DMS 273 treated with DMSO at 0.1 percent for 48 hours (cell line): ENCODE measurements at places on chromosomes 7 and 10.
A peak's percentile ranks its signal among the peaks of the same experiment; 100 is the strongest.

- DNase-seq: no peak
These were observed 288.7 kb downstream of the LRMDA start for GRCh38 chr10:75720157-75720556.

DNA sequence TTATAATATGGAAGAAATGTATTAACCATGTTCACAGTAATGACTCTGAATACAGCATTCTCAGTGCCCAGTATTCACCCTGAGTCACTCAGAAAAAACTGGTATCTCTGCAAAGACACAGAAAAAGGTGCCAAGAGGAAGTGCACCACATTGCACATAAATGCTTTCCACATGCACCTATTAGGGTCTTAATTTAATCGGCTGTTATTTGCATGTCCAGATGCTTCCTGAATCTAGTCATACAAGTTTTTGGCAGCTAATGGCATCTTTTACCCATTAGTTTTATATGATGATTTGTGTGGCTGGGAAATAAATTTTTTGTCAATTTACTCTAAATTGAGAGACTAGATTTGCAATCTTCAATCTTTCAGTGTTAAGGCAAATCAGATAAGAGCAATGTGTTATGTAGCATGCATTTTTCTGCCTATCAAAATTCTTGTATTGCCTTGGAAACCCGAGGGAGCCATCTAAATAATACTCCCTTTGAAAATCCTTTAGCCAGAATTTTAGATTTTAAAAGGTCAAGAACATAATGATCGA is 58.2 kb downstream of the ZNF680 start:
- peak; percentile 15 for DNase-seq

- DNase-seq: no peak
These were observed 22.4 kb downstream of the PPP1R3C start for GRCh38 chr10:91610444-91610843.

GRCh38 chr7:116355424-116355765 is 144.1 kb upstream of the CAV2 start:
- no peak for DNase-seq

GRCh38 chr7:473211-473734 is 46.4 kb downstream of the PDGFA start:
- DNase-seq: no peak

GRCh38 chr7:79691074-79691473 is 237.6 kb upstream of the MAGI2 start:
- DNase-seq: no peak

- DNase-seq: no peak
These were observed 700.9 kb upstream of the ANKRD30A start for GRCh38 chr10:36424502-36424901.

GRCh38 chr10:60464659-60465058 is 75.0 kb upstream of the ANK3 start:
- no peak for DNase-seq

DNA sequence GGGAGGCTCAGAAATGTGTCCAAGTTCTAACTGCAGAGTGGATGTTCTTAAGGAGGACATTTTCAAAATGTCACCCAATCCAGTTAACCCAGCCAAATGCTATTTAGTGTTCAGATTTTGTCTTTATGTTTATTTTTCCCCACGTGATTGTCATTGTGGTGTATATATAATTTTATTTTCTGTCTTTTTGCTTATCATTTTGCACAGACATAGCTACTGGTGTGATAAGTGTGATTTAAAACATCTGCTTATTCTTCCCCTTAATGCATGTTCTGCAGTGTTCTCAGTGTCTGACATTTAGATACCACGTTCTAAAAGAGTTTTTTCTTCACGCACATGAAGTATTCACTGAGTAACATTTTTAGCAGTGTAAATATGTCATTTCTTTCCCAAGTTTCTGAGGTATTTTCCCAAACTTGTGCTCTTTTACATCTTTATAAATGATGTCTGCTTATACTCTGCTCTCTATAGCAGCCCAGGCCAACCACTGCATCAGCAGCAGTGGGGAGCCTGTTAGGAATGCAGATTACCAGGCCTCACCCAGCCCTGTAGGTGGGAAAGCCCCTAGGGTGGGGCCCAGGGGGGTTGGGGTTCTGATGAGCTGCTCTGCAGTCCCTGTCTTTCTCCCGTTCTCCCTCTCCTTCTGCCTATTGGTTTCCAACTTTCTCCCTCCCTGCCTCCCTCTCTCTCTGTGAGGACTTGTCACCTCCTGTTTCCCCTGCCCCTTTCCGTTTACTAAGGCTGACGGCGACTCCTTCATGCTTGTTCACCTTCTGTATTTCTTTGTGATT is 20.8 kb downstream of the ADCY1 start:
- DNase-seq: no peak

DNA sequence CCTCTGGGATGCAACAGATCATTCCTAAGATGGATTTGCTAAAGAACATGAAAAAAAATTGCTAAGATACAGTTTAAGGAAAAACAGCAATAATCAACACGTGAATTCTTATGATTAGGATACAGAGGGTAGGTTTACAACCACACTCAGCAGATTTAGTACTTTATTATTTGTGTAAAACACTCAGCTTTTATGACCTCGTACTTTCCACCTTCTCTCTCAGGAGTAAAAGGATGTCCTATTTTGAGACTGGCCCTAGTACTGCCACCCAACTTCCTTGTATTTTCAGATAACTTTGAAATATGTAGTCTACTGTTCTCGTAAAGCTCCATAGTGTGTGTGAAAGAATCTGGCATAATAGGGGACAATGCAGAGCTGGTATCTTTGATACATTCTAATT is 186.1 kb downstream of the ARL4A start:
- no peak for DNase-seq

DNA sequence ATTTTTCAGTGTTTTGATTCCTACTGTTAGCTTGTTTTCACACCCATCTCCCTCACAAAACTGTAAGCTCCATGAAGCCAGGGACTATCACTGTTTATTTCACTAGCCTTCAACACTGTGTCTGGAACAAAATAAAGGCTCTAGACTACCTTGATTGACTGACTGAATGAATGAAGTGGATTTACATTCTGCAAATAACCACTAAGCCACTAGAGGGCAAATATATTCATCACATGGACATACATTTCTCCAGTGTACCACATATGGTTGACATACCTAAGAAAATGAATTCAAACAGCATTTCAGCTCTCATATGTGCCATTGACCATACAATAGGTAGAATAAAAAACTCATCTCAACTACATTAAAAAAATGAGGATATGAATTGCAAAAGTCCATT is 185.9 kb downstream of the RAB11FIP2 start:
- DNase-seq: no peak

GRCh38 chr10:124644771-124645415 is 99.3 kb downstream of the FAM53B start:
- DNase-seq: no peak

- no peak for DNase-seq
These were observed 14.4 kb downstream of the CWF19L1 start for GRCh38 chr10:100253041-100253440.

- DNase-seq: peak; percentile 69
These were observed 163.0 kb upstream of the PPP1R3A start for GRCh38 chr7:114081606-114082425.

GRCh38 chr7:3260401-3260715 is 40.7 kb upstream of the SDK1 start:
- DNase-seq: no peak

DNA sequence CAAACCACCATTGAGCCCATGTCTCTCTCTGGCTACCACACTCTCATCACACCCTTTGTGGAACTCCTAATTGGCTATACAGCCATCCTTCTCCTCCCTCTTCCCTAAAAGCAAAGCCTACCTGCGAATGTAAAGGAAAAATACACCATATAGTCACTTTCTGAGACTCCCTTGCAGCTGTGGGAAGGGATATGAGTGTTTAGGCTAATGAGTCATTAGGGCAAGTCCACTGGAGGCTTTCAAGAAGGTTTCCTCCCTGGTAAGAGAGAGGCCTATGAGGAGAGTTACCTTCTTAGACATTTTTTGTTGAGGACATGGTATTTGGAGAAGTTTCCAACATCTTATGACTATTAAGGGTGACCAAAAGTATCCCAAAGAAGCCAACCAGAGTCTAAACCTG is 4.1 kb upstream of the TMEM243 start:
- DNase-seq: no peak

GRCh38 chr10:126372396-126372795 is 15.9 kb downstream of the ADAM12 start:
- no peak for DNase-seq

- peak; percentile 13 for DNase-seq
These were observed 621 bp downstream of the P4HA1 start for GRCh38 chr10:73096041-73096448.

DNA sequence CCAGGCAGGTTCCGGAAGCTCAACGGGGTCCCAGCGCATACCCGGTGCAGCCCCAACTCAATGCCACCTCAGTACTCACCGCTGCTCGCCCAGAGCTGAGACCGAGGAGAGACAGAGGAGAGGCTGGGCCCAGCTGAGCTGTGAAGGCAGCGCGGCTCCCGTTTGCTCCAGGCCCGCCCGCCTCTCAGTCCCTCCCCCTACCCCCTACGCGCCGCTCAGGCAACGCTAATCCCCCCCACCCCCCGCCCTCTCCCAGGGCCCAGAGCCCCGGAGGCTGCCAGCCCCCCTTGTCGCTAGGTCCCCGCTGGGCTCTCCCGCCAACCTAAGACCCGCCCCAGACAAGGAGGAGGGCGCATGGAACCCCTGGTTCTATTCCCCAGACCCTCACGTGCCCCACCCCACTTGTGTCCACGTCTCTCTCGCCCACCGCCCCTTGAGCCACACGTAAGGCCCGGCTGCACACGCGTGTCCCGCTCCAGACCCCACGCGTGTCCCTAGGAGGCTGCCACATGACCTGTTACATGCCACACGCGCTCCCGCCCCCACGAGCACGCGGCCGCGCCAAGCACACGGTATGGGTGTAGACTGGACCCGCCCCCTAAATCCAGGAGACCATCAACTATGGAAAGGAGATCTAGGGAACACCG is at the start of gene PSD:
PSD (minus strand) TSS at position 164 of the 647 bp plus-strand sequence. CDS start 1,747 bp downstream, outside the sequence.
- DNase-seq: no peak

GRCh38 chr10:114540236-114540635 is 117.8 kb downstream of the ABLIM1 start:
- no peak for DNase-seq

GRCh38 chr7:38299275-38299931 is 26.0 kb upstream of the TARP start:
- no peak for DNase-seq

- DNase-seq: no peak
These were observed 24.6 kb downstream of the H2AZ2 start for GRCh38 chr7:44823255-44823781.

DNA sequence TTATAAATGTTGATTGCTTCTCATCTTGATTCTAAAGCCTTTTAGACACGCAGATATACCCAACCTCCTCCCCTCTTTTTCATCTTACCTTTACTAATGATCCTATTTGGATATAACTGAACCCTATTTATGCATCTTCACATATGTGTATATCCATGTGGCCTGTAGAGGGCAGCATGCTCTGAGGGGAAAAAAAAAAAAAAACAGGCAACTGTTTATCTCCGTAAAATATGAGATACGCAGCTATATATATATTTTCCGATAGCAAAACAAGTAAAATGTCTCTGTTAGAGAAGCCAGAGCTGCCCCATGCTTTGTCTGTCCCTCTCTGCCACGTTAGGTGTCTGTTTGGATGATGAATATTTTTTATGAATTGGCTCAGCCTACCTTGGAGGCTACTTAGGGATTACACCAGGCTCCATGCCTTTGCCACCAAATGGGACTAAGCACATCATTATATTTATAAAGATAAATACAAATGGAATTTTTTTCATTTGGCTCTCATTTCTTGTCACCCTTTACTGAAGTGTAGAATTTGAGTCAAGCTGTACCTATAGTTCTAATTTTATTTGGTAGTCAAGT is 174.8 kb upstream of the FZD1 start:
- no peak for DNase-seq

GRCh38 chr7:93115796-93116195 is 2.0 kb downstream of the SAMD9 start:
- no peak for DNase-seq

DNA sequence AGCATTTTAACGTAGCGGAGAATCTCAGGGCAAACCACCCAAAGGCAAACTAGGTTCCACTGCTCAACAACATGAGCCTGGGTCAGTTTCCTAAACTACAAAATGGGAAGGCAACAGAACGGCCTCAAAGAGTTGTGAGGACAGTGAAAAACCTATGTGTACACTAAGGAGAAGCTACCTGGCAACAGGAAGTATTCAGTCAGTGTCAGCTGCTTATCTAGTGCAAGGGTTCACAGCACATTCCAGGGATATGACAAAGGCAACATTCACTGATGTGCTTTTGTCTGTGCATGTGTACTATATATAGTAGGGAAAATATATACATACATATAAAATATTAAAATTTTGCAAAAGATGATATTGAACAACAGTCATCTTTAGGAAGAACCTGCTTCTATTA is 17.2 kb downstream of the NUDCD3 start:
- no peak for DNase-seq

DNA sequence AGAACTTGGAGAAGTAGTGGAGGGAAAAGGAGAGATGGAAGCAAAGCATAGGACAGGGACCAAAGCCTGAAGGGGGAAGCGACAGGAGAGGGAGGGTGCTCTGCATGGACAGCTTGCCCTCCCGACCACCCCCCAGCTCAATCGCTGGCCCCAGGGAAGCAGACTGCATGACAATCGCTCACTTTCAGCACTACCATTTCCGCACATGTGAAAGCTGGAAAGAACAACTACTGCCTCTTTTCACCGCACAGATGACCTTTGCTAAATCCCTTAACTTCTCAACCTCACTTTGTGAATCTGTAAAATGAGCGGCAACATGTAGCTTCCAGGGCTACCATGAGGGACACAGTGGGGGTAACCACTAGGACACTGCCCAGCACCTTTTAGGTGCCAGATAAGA is 17.1 kb downstream of the VOPP1 start:
- DNase-seq: no peak

DNA sequence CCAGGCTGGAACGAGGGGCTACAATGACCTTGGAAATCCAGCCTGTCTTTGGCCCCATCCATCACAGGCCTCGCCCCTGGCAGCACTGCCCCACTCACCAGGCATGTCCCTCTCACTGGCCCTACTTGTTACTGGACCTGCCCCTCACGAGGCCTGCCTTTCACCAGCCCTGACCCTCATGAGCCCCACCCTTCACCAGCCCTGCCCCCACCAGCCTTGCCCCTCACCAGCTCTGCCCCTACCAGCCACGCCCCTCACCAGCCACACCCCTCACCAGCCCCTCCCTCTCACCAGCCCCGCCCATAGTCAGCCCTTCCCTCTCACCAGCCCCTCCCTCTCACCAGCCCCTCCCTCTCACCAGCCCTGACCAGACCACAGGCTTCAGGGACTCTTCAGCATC is 57.8 kb downstream of the COL26A1 start:
- DNase-seq: no peak

DNA sequence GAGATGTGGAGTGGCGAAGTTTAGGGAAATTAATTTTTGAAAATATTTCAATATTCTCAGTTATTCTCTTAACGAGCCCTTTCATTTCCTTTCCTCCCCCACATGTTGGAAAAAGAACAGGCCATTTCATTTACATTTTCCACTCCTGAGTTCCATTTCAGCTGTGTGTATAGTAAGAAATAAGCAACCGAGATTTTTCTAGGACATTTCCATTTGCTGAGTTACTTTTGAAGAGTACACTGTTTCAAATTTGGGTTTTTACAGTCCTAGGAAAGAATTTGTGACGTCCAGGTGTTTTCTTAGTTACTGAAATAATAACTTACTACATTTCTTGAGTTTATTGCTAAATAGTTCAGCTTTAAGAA is 1.2 kb downstream of the SEPTIN7 start:
- DNase-seq: no peak

GRCh38 chr7:109997837-109998236 is 1093.1 kb upstream of the LRRN3 start:
- no peak for DNase-seq

- no peak for DNase-seq
These were observed 454.5 kb upstream of the ZMIZ1 start for GRCh38 chr10:78614267-78614666.
